ENCODE measurements at places on chromosomes 2 and 18.
A peak's percentile ranks its signal among the peaks of the same experiment; 100 is the strongest.

- DNase-seq = no peak
These were observed 20.0 kb downstream of the STEAP3 start for GRCh38 chr2:119243621-119244020.

DNA sequence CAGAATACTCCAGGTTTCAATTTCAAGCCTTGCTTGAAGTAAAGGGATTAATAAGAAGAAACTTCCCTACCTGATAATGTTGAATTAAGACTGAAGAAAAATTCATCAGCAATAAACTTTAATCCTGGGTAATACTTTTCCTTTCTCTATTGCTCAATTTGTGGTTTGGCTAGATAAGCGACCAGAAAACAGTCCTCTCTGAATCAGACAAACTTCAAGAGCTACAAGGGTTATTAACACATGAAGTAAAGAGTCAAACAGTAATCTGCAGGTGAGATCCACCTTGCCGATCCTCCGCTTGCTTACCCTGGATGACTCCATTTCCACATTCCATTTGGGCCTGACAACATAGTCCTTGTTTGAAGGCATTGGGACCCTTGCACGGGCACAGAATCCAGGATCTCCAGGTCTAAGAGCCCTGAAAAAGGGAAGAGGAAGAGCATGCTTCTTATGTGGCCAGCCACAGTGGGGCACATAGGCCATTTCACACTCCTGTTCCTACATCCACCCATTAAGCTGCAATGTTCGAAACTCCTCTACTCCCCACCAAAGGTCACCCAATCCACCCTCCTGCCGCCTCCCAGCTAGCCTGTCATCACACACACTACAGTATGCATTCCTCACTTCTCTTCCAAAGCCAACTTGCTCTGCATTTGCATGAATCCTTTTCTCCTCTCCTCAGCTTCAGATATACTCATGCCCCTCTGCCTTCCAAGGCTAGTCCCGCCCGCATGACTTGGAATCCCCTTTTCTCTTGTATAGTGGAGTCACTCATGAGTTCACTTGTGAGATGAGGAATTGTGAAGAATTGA, 39.8 kb downstream of the IWS1 start:
- DNase-seq = no peak

- no peak for DNase-seq
These were observed 77.0 kb downstream of the KYNU start for GRCh38 chr2:142954493-142954892.

DNA sequence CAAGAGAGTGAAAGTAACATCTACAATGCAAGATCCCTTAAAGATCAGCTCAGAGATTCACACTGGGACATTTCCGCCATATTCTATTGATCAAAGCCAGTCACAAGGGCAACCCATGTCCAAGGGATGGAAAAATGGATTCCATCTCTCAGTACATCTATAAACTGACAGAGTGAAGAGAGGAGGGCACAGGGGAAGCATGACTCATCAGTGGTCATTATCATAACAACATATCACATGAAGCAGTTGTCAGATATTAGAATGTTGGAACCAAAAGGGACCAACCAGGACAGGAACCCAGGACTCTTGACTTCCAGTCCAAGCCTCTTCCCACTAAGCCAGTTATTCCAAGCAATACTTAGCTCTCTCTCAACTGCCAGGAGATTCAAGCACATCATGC, 54.9 kb upstream of the IGFBP2 start:
- no peak for DNase-seq

GRCh38 chr2:12076810-12077209, 330.4 kb downstream of the LPIN1 start:
- DNase-seq = no peak

- DNase-seq = no peak
These were observed 11.0 kb upstream of the VAPA start for GRCh38 chr18:9902832-9903231.

- DNase-seq = peak; percentile 54
These were observed 13.1 kb upstream of the GPR17 start for GRCh38 chr2:127632592-127633489.

- no peak for DNase-seq
These were observed 8.3 kb upstream of the VWA3B start for GRCh38 chr2:98078701-98079100.

DNA sequence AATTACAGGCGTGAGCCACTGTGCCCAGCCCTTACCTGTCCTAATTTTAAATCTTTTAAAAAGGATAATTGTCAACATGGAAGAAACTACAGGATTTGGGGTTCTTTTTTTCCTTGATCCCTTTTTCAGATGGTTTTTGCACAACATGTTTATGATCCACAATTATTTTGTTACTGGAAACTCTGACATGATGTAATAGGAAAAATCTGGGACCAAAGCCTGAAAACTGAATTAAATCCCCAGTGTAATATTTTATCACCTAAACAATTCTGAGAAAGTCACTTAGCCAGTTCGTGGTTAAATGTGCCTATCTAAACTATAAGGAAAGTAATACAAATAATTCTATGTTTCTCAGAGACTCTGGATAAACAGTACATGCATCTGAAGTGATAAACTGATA, 1649.7 kb downstream of the LRP1B start:
- no peak for DNase-seq

DNA sequence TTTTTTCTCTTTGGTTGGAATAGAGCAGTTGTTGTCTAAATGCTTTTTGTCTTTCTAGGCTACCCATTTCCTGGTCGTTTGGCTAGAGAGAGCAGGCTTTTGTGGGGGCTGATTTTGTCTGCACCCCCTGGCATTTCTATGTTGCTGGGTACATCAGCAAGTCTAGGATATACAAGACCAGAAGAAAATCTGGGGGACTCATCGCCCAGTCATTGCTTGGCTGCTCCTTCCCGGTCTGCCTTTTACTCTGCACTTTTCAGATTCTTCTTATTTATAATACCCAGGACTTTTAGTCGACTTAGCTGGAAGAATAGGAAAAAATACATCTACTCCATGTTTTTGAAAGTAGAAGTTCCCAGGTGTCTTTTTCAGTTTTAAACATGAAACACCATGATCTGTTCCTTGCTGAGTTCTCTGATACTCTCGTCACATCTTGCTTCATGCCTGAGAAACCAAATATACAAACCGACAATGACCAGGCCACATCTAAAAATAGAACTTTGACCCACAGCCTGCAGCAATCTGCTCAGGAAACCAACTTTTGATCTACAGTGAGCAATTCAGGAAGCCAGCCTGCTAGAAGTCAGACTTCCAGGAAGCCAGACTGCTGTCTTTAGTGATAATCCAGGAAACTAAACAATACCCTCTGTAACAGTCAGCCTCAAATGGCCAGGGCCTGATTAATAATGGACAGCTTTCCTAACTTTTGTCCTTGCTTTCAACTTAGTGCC, 163.8 kb upstream of the MEX3C start:
- DNase-seq = no peak

GRCh38 chr2:109117780-109118179, 11.2 kb upstream of the SH3RF3 start:
- DNase-seq = no peak

- peak; percentile 82 for DNase-seq
These were observed 157.8 kb downstream of the BCL2 start for GRCh38 chr18:63161761-63162195.

GRCh38 chr2:163953390-163953907, 217.6 kb upstream of the FIGN start:
- no peak for DNase-seq

- DNase-seq = no peak
These were observed 12.8 kb downstream of the COX7A2L start for GRCh38 chr2:42348113-42348805.
